ENCODE measurements at places on chromosomes 2 and 18.

GRCh38 chr18:44626807-44627206 is 53.9 kb upstream of the SETBP1 start:
- no peak for DNase-seq

DNA sequence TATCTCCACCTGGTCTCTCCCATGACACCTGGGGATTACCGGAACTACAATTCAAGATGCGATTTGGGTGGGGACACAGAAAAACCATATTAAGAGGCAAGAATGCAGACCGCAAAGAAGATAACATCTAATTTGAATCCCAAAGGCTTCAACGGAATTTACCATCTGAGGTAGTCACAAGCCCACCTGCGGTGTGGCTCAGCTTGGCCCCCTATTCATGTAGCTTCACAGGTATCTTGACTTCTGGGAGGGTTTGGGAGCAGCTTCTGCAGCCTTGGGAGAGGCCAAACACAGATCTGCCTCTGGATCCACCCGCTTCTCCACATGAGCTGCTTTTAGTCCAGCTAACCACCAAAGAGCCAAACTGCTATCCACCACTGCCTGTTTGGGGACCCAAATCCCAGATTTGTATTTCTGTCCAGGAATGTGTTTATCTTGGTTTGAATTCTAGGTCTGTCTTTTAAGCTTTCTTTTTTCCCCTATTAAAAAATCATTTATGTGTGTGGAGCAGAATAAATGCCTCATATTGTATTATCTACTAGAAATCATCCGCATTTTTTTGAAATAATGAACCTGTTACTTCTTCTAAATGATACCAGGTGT is 247.6 kb downstream of the DLGAP1 start:
- DNase-seq = no peak

GRCh38 chr2:150677551-150677950 is 190.1 kb upstream of the RND3 start:
- no peak for DNase-seq

DNA sequence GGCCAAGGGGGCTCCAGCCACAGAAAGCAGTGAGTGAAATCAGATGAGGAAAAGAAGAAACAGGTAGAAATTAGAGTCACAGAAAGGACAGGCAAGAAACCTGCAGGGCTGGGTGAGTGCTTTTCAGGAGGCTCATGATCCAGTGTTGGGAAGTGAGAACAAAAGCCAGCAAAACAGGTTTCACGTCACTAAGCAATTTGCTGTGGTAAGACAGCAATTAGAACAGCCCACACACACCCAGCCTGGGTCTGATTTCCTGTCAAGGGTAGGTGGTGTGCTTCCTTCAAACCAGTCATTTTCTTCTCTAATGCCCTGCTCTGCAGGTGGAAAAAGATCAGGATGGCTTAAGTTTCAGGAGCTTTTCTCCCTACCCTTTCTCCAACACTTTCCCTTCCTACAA is 52.9 kb upstream of the XDH start:
- no peak for DNase-seq

- no peak for DNase-seq
Observed at GRCh38 chr18:35464831-35465279, 32.9 kb downstream of the INO80C start.

DNA sequence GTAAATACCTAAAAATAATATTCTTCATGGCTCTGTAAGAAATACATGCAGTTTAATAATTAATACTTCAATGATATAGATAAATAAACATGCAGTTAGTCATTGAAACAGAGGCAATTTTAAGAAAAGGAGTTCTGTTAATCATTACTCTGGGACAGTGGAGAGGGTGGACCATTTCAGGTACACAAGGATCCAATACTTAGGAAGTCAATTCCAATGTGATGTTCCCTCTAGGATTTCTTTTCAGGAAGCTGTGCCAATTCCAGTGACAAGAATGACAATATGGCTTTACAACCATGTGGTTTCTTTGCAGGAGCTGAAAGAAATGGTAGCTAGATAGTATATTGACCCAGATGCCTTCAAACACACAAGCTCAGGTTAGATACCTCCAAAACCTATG is 175.8 kb upstream of the NETO1 start:
- DNase-seq = no peak

GRCh38 chr18:59569390-59569791 is 127.8 kb downstream of the CCBE1 start:
- no peak for DNase-seq

DNA sequence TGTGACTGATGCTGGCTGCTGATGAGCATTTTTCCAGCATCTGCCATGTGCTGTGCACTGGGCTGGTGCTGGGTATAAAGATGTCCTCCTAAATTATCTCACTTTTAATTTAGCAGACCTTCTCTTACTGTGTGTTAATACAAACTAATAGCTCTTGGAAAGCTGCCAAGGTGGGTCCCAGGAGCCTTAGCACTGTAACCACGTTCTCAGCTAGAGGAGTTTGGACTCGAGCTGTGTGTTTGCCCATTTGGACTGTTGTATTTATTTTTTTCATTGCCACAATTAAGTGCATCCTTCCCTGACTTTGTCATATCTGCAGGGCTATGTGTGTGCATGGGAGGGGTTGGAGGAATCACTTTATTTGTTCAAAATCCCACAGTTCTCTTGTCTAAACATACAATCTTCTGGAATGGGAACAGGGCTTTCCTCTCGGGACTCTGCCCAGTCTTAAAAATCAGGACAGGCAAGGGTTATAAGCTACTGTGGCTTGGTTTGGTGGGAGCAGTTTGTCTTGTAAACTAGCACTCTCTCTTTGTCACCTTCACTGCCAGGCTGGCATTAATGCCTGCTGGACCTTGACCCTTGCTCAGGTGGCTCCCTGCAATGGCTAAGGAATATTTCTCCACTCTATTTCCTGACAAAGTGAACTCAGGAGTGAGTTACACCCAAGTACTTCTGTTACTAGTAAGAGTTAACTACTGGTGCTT is 129.7 kb upstream of the MGAT5 start:
- DNase-seq = no peak

DNA sequence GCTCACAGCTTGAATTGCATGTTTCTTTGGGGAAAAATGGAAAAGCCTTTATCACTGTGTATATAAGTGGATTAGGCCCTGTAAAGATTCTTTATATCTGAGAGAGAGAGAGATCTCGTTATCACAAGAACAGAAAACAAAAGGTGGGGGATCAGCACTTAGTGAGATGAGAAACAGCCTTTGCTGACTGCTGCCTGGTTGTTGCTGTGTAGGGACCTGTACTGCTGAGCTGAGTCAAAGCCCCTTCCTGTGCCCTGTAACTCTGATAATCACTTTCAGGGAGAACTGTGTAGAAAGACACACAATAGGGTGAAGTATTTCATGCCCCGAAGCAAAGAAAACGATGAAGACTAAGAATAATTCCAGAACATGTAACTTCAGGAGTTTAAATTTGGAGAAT is 30.6 kb upstream of the FAM237A start:
- no peak for DNase-seq

DNA sequence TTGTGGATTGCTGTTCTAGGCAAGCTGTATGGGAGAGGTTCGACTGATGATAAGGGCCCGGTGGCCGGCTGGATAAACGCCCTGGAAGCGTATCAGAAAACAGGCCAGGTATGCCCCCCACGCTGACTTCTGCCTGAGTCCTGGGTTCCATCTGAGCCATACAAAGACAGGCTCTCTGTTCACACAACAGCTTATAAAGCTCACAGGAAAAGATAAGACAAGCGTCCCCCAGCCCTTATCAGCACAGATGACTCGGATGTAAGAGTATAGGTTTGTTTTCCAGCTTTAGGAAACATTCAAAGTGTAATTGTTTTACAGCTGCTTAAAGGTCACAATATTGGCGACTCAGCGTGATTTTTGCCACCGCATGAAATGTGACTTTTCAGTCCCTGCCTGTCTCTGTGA is 12.7 kb downstream of the CNDP2 start:
- DNase-seq = no peak

GRCh38 chr2:35989503-35989902 is 366.1 kb upstream of the CRIM1 start:
- DNase-seq = no peak

DNA sequence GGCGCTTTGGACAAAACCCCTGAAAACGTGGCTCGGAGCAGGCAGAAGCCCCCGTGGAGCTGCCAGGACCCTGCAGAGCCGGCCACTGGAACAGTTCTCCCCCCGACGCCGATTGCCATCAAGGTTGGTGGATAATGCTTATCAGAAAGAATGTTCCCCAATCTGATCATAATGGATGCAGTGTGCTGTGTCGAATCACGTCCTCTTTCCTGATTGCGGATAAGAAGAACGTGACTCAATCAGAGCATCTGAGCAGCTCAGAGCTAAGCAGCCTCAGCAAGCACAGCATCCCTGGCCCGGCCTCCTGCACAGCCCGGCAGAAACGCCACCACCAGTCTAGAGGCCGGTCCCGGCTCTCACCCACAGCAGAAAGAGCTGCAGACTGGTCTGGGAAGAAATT is 488.0 kb downstream of the EIPR1 start:
- no peak for DNase-seq

DNA sequence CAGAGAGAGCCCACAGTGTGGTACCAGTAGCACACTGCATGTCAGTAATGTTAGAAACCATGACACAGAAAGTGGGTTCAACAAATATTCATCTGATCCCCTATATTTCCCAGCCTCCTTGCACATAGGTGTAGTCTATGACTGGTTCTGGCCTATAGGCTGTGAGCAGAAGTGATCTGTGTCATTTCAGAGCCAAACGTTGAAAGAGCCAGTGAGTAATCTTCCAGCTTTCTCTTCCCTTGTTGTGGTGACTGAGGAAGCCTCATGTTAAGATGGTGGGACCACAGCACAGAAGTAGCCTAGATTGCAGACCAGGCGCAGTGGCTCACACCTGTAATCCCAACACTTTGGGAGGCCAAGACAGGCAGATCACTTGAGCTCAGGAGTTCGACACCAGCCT is 4.1 kb downstream of the TMEM237 start:
- no peak for DNase-seq

DNA sequence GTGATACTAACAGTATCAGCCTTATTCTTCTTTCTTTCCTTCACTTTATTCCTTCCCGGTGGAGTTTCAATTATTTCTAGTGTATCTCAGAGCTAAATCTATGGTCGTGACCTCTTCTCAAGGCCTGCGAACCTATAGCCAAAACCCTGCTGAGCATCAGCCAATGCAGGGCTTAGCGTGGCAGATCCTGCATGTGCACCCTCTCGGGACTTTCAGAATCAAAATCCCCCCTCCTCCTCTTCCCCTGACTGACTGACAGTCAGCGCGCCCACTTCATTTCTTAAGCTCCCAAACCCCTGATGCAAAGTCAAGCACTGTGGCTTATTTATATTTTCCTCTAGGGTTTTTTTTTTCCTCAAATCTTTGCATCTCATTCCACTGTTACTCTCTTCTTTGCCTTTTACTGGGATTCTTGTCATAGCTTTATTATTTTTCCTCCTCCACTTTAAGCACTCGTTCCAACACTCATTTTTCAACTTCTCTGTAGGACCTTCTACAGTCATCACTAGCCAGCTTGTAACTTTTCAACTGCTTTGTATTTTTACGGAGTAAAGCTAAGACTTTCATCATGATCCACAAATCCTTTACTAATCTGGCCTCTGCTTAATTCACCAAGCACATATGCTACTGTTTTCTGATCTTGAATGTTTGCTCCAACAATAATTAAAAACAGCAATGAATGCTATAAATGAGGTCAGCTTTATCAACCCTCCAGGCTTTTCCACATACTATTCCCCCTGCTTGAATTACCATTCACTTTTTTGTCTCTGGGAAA is 896.5 kb upstream of the PIK3C3 start:
- DNase-seq = no peak

DNA sequence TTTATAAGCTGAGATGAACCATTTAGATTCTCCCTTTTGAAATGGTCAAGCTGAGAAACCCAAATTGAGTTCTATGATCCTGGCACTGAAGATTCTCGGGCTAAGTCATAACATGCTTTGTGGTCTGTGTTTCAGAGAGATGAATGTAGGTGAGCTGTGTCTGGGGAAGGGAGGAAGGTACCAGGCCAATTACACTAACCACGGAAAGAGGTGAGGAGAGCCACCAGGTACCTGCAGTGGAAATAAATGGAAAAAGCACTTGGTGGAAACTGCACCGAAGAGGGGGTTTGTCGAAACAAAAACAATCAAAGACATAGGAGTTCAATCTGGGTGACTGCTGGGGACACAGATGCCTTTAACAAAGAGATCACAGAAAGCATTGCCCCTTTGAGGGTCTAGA is 963 bp upstream of the MRPL44 start:
- no peak for DNase-seq

DNA sequence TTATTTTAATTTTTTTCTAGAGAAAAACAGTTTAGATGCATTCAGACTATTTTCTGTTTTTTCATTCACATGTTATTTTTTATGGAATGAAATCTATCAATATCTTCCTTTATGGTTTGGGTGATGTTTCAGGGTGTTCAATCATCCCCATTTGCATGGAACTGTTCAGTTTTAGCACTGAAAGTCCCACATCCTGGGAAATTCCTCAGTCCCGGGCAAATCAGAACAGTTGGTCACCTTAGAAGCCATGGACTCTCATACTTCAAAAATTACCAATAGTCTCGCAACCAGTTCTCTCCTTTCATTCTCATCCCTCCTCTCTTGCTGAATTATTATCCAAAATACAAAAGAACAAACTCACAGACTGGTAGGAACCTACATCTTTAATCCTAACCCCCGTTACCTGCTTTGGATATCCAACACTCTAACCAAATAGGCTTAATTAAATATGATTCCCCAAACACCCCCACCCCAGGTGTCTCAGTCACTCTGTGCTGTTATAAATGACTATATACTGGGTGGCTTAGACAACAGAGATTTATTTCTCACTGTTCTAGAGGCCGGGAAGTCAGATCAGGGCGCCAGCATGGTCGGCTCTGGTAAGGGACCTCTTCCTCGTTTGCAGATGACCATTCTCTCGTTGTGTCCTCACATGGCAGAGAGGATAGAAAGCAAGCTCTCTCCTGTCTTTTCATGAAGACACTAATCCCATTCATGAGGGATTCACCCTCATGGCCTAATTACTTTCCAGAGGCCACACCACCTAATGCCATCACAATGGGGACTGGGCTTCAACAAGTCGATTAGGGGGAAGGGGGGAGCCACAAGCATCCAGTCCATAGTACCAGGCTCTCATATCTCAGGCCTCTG is 57.7 kb upstream of the SLC1A4 start:
- no peak for DNase-seq

GRCh38 chr2:158232476-158232875 is 130.8 kb downstream of the UPP2 start:
- DNase-seq = no peak

- DNase-seq = no peak
Observed at GRCh38 chr2:230758566-230759480, 46.2 kb downstream of the CAB39 start.

GRCh38 chr18:46222710-46223360 is 118.7 kb downstream of the HAUS1 start:
- no peak for DNase-seq

Measured in T-helper 2 cell (primary cell).